ENCODE measurements at places on chromosomes 4 and X.

- DNase-seq = no peak
Observed at GRCh38 chr4:77615153-77615552, 9.5 kb downstream of the CXCL13 start.

DNA sequence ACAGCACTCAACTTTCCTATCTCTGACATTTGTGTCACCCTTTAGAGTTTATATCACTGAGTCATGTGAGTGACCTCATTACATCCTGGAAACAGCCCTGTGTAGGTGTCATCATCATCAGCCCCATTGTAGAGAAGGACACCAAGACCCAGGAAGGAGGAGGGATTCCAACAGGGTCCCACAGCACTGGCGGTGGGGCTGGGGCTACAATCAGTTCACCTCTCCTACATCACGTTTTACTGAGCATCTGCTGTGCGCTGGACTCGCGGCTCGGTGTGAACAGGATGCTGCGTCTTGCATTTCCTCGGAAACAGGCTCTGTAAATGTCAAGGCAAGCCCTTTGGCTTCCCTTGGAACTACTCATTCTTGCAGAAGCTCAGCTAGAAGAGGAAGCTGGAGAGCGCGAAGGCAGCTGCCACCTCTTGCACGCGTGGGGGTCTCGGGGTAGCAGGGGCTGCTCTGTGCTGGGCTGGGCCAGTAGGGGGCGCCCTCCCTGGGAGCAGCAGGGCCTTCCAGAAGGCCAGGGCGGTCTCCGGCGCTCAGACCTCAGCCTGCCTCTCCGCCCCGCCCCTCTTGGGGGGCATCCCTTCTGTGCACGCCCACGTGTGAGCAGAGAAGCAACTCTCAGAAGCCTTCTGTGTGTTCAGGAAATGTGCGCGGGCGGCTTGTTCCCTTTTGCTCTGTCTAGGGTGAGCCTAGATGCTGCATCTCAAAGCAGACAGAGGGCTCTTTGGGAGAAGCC, 29.0 kb downstream of the REELD1 start:
- peak; percentile 49 for DNase-seq

DNA sequence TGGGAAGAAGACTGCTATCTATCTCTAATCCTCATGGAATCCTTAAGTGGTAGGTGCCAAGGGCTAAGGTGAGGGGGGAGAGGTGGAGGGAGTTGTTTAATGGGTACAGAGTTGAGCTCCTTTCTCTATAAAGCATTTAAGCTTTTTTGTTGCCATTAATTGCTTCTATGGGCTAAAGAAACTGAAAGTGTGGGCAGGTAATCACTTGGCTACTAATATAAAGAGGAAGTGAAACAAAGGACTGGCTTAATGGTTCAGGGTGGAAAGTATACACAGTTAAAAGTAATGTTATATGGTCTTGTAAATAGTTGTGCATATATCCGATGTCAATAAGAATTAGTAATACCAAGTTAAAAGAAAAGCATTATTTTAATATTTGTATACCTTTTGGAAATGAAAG, 83.9 kb downstream of the POLA1 start:
- no peak for DNase-seq

- DNase-seq = no peak
Observed at GRCh38 chr4:41477181-41477905, 60.6 kb upstream of the LIMCH1 start.

- DNase-seq = no peak
Observed at GRCh38 chr4:11261066-11261850, 167.4 kb downstream of the HS3ST1 start.

- no peak for DNase-seq
Observed at GRCh38 chr4:39348371-39349315, 17.5 kb downstream of the RFC1 start.

DNA sequence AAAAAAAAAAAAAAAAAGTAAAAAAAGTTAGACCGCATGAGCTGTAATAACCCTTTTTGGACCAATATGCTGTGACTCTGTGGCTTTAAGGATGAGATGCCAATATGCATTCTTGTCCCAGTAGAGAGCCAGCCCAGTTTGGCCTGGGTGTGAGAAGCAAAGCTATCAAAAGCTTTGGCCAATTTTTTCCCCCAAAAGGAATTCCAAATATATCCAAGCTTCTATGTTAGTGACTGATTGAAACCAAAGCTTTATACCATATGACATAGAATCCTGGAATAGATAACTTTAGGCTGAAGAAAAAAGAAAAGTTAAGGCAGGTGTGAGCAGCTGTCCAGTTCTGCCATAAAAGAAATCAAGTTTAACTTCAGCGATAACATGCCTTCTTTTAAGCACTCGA, 30.5 kb upstream of the RBPJ start:
- DNase-seq = no peak

GRCh38 chrX:21975242-21975641, 34.7 kb downstream of the SMS start:
- DNase-seq = no peak

DNA sequence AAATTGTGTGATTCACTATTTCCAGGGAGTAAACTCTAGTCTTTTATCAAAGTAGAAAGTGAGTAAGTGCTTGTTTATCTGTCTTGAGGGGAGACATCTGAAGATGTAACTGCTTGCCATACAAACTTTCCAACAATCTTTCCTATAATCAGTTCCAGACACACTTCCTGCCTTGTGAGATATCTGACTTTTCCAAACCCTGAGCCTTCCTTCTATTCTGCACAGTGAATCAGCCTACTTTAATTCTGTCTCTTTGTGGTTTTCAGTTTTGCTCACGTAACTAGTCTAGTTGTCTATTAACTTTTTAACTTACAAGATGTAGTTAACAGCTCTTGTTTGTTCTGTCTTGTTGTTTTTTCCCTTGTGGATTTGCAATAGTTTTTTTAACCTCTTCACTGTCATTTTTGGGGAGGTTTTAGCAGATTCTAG, 947.8 kb downstream of the C4orf33 start:
- DNase-seq = no peak

DNA sequence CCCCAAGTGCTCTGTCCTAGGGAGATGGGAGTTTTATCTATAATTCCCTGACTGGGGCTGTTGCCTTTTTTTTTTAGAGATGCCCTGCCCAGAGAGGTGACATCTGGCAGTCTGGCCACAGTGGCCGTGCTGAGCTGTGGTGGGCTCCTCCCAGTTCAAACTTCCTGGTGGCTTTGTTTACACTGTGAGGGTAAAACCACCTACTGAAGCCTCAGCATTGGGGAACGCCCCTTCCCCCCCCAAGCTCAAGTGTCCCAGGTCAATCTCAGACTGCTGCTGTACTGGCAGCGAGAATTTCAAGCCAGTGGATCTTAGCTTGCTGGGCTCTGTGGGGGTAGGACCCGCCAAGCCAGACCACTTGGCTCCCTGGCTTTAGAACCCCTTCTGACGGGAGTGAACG, 38.3 kb upstream of the CBLL2 start:
- DNase-seq = no peak

Measured in stimulated activated CD8-positive, alpha-beta memory T cell treated with anti-CD3 and anti-CD28 coated beads, Interleukin-15, amount 100 ng/mL, for 4 hours (primary cell).